NCI-H526 treated with DMSO at 0.1 percent for 48 hours (cell line): ENCODE measurements at places on chromosomes 2 and 18.

DNA sequence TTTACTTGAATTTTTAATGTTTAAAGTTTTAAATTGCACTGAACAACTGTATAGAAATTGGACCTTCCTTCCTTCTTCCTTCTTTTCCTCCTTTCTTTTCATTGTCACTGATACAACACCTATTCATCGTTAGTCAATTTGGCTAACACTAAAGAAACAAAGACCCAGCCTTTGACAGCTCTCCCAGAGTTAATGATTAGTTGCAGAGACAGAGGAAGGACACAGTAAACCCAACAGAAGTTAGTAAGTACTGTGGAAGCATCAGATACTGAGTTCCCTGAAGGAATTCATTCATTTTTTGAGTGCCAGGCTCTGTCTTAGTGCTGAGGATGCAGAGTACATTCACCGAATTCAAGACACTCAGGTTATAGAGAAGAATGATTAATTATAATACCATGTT lies 77.9 kb upstream of the RAB27B start:
- DNase-seq: no peak

- DNase-seq: no peak
These were observed 243.9 kb upstream of the GULP1 start for GRCh38 chr2:188047735-188048134.

- no peak for DNase-seq
These were observed 2.7 kb downstream of the RASGRP3 start for GRCh38 chr2:33478968-33479731.

GRCh38 chr2:68104111-68104835 lies 41.5 kb upstream of the C1D start:
- no peak for DNase-seq

DNA sequence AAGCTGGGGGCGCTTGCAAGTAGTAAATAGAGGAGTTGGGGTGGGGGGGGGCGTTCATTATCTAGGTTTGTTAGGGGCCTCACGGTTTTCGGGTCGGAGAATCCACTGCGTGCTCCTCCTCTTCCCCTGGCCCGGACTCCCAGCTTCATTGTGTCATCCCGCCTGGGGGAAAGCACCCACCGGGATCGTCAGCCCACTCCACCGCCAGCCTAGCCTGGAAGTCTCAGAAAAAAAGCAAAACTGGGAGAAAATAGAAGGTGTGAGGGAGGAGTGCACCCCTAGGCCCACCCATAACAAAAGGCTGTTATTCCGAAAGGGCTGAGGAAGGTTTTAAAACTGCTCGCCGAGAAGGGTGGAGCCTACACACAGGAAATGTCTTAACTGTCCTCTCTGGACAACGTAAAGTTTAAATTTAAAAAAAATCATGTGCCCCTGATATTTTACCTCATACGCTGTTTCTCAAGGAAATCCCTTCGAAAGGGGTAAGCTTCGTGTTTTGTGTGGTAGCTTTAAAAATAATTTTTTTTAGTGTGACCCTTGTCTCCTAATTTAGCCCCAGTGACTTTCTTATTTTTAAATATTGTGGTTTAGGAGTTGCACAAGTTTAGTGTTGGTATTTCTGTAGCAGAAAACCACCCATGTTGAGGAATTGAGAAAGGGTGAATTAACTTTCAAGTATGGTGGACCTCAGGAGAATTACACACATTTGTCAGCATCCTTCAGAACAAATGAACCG lies 104.2 kb downstream of the SPTBN1 start:
- DNase-seq: no peak

- no peak for DNase-seq
These were observed 8.6 kb upstream of the NCOA1 start for GRCh38 chr2:24482251-24482971.

- no peak for DNase-seq
These were observed 9.9 kb downstream of the TNP1 start for GRCh38 chr2:216849987-216850386.

DNA sequence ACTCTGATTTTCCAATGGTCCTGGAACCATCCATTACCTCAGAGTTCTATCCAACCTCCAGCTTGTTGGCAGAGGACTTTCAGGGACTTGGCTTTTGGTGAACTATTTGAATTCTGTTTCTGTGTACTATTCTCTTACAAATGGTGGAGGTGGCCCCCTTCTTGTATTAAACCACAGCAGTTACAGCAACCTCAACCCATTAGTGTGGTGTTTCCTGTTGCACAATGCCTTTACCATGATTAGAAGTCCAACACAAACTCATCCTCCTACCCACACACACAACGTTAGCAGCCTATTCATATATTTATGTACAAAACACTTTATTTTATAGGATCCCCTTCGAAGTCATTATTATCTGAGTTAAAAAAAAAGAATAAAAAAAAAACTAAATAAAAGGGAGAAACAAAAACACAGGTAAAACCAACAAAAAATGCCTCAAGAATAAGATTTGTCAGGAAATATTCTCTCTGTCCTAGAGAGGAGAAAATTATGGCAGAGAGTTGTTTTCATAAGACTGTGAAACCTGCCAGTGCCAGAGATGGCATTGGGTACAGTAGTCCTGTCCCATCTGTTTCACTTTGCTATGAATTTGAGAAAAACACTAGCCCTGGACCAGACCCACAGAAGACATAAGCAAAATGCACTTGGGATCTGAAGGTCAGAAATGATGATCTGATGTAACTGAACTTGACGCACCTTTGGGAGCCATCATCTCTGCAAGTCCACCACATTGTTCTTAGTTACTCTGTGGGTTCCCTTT lies 1896.0 kb upstream of the PIK3C3 start:
- no peak for DNase-seq

GRCh38 chr2:65252640-65253039 lies 25.0 kb downstream of the ACTR2 start:
- DNase-seq: peak; percentile 4

- no peak for DNase-seq
These were observed 218.0 kb upstream of the KCNJ3 start for GRCh38 chr2:154480521-154480920.

GRCh38 chr2:238875471-238876231 lies 27.8 kb downstream of the TWIST2 start:
- no peak for DNase-seq

GRCh38 chr2:113978524-113979190 lies 88.8 kb downstream of the ACTR3 start:
- DNase-seq: no peak

DNA sequence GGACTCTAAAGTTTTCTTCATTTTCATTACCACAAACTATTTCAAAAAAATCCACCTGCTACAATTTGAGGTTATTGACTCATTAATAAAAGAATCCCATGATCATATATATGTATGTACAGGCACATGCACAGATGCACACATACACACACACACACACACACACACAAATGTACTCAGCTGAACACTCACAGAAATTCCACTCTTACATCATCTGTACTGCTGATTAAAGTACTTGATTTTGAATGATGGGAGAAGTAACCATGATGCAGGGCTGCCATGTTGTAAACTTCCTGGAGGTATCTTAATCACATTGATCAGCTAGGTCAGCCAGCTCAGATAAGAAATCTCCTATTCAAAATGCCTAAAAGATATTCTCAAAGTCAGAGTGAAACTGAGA lies 1313.2 kb upstream of the NRXN1 start:
- no peak for DNase-seq

- no peak for DNase-seq
These were observed 210.4 kb upstream of the SP5 start for GRCh38 chr2:170504810-170505145.

DNA sequence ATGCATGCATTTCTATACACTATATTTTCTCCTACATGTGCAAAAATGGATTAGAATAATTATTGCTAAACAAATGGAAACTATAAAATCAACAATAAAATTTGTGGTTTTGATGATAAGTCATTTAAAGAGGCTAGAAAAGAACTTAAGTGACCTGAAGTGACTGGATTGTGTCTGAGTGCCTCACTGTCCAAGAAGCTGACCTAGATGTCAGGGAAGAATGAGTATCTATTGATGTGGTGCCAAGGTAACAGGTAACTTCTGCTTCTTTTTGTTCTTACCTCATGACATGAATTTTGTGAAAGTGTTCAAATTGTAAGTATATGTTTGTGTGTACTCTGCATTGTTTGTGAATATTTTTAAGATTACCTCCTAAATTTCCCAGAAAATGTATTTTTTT lies 1623.9 kb upstream of the ACVR2A start:
- DNase-seq: no peak

DNA sequence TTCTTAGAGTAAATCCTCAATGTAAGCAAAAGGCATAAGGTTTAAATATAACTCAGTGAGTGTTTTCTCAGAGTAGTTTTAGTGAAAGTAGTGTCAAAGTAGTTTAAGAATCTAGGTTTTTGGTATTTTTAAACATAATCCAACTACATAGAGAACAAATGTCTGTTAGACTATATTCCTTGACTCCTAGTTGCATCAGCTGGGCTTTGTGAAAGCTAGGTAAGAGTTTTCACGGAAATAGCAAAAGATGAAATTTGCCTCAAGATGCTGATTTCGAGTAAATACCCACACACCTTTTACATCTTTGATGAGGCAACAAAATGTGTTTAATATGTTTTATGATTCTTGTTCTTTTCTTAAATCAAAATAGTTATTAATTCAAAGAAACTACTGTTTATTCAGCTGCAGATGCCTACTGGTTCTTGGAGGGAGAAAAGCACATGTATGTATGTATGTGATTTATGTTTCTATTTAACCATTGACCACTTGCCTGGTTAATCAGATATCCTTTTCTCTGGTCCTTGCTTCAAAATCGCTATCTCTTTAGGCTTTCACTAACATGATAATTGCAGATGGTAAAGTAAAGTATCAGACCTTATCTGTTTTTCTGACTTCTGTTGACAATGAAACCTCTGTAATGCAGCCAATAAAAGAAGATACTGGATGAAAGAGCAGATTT lies 117.4 kb upstream of the NOSTRIN start:
- DNase-seq: no peak

GRCh38 chr2:116754381-116755101 lies 1060.0 kb upstream of the DDX18 start:
- DNase-seq: no peak

DNA sequence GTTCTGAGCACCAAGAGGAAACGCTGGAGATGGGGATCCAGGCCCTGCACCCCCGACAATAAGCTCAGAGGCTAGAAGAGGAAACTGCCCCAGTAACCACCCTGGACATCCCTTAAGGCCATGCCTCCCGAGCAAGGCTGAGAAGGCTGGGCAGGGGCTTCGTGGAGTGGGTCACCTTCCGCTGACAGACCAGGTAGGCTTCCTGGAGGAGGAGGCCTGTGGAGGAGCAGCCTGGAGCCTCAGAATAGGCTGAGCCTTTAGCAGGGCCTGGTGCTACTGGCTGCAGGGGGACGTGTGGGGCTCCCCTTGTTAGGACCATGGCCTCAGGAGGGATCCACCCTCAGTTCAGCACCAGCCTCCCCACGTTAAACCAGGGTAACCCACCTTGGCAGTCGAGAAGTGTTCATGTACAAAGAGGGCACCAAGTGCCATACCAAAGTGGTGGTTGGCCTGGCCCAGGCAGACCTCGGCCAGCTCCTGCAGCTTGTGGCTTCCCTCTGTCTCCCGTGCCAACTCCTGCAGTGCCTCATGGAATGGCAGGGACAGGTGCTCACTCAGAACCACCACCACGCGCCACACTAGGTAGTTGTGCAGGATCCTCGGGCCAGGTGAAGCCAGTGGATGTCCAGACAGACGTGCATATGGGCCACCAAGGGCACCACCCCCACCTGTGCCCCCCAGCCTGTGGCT lies 28.5 kb upstream of the ALPP start:
- no peak for DNase-seq

DNA sequence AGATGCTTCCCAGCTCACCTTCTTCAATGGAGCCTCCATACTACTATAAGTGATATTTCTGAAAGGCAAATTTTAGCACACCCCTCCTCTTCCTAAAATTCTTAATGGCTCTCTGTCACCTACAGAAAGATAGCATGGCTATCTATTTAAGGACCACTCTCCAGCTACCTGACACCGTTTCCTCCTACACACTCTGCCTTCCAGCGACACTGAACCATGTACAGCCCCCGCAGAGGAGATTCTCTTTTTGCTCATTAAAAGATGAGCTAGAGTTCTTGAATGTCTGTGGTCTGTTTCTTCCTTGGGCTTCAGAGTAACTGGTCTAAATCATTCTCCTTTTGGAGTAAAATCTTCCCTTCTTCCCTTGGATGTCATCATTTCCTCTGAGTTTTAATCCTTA lies 38.4 kb upstream of the GAREM1 start:
- no peak for DNase-seq

- no peak for DNase-seq
These were observed 45.2 kb downstream of the RPRM start for GRCh38 chr2:153433403-153433802.

- DNase-seq: no peak
These were observed 1.1 kb downstream of the DIPK1C start for GRCh38 chr18:74456017-74456348.

DNA sequence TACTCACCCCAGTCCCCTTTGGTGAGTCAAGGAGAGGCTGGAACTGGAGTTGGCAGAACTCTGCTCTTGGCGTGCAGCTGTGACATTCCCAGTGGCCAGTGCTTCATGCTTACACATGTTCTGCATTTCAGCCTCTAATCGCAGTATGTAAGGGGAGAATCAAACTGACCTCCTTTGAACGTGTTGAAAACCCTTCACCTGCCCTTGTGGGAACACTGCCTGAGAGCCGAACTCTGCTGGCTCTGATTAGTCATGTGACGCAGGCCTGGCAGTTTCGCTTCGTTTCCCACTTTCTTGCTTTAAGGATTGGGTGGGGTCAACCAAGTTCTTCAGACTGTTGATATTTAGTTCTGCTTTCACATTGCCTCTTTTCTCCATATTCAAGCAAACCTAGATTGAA lies 173.8 kb upstream of the BCL2L11 start:
- DNase-seq: no peak

DNA sequence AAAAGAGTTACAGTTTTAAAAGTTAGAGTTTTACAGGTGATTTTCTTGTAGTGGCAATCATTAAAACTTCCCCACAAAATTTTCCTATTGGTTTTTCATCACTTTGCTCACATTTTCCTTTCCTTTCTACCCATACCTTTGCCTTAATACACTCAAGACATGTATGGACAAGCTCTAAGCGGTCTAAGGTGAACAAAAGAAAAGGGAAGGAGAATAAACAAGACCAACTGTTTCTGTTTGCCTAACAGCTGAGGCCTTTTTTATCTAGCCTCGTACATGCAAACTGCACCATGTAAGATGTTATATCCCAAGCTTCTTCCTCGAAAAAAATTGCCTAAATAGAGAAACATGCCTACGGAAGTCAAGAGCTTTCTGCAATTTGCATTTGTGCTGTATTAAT lies 33.9 kb upstream of the TBC1D8 start:
- no peak for DNase-seq

GRCh38 chr2:217943446-217944321 lies 59.1 kb downstream of the TNS1 start:
- peak; percentile 38 for DNase-seq

DNA sequence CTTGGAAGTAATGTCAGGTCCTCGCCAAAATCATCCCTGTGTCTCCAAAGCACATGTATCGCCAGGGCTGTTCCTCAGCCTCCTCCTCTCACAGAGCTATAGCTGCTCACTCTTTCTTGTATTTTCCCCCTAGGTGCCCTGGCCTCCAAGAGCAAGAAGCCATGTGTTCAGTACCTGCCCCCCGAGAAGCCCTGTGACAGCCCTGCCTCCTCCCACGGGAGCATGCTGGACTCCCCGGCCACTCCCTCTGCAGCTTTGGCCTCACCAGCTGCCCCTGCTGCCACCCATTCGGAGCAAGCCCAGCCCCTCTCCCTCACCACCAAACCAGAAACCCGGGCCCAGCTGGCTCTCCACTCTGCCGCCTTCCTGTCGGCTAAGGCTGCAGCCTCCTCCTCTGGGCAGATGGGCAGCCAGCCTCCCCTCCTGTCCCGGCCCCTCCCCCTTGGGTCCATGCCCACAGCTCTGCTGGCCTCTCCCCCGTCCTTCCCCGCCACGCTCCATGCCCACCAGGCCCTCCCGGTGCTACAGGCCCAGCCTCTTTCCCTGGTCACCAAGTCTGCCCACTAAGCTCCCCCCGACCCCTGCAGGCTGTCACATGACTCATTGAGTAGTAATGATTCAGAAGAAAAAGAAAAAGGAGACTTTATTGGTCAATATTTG lies 18.8 kb downstream of the TGOLN2 start:
- no peak for DNase-seq
